ENCODE measurements at places on chromosomes 3 and 15.

- DNase-seq = no peak
Measured at GRCh38 chr3:171374661-171375285, 85.4 kb downstream of the TNIK start.

DNA sequence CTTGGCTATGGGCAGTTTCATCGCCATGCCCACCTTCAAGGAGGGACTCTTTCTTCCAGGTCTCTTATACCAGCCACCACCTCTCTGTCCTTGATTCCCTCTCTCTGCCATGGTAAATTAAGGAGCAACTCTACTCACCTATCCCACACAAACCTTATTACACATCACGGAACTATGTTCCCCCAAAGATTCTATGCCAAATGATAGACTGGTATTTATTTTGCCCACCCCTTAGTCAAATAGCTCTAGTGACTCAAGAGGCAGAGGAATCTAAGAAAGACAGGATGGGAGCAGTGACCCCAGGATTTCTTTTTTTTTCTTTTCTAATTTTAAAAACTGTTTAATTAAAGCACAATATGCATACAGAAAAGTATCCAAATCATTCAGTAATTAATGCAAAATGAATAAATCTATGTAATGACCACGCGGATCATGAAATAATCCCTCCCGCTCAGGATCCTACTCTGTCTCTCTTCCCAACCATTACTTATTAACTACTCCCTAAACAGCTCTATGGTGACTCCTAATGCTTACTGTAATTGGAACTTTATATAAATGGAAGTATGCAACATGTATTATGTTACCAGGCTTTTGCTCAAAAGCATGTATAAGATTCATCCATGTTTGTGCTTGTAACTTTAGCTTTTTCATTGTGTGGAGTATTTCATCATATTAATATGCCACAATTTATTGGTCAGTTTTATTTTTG is 410.8 kb upstream of the RASGRP1 start:
- no peak for DNase-seq

DNA sequence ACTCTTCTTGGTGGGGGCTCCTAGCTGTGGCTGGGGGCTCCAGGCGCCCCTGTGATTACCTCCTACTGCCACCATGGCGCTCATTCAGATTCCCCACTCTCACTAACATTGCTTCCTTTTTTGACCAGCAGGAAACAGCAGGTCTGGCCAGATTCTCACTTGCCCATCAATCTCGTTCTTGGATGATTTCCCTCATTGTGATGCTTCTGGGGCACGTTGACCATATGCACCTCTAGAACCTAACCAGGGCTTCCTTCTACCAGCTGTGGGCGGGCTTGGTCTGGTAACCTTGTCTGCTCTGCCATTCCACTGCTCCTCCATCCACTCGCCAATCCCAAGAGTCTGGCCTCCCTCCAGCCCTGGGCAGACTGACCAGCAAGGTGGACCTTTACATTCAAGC is 35.9 kb upstream of the PTPN23 start:
- DNase-seq = no peak

GRCh38 chr3:30626443-30627180 is 20.2 kb downstream of the TGFBR2 start:
- DNase-seq = no peak

- no peak for DNase-seq
Measured at GRCh38 chr3:95350049-95350448, 1287.2 kb downstream of the NSUN3 start.

DNA sequence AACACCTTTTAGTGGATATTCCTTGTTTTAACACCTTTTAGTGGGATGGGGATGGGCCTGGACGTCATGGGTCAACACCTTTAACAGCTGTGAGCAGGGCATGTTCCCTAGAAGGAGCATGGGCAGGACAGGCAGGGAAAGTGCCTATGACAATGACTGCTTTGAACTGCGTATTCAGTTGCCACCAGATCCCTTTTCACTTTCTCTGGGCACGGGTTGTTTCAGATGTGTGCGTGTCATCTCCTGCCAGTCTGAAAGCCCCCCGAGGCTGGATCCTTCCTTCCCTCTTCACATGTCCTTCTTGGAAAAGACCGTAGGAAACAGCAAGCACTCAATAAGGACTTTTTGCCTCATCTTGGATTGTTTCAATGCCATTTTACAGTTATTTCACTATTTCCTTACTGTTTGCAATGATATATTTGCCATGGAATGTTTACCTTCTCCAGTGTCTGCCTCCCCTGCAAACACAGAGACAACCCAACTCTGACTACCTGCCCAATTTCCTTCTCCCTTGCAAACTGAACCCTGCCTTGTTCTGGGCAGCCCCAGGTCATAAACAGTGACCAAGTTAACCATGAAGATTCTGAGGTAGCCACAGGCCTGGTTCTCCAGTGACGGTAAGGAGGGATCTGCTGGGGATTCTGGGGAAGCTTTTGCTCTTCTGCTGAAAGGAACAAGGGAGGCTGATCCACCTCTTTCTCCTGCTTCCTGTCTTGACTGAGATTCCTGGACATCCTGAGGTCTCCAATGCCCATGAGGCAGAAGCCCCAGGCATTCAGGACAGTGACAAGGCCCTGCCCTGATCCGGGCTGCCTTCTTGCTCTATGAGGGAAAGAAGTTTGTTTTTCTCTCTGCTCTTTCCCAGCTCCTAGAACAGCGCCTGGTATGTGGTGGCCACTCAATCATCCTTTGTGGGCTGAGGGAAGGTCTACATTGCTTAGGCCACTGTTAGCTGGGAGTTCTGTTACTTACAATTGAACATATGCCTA is 51.8 kb downstream of the NOX5 start:
- DNase-seq = no peak

Measured in naive thymus-derived CD8-positive, alpha-beta T cell (primary cell).